Activated CD4-positive, alpha-beta T cell treated with anti-CD3 and anti-CD28 coated beads for 36 hours (primary cell): ENCODE measurements at places on chromosomes 12 and 14. TPM values are rescaled to one million over a fixed set of nuclear protein-coding genes. Genes with fewer than 3 reads are reported as not detected.
A peak's percentile ranks its signal among the peaks of the same experiment; 100 is the strongest.

- DNase-seq: no peak
These were observed 141.5 kb downstream of the KIF21A start for GRCh38 chr12:39301422-39301821.

- no peak for DNase-seq
These were observed 185.7 kb downstream of the KICS2 start for GRCh38 chr12:64036414-64036813.

DNA sequence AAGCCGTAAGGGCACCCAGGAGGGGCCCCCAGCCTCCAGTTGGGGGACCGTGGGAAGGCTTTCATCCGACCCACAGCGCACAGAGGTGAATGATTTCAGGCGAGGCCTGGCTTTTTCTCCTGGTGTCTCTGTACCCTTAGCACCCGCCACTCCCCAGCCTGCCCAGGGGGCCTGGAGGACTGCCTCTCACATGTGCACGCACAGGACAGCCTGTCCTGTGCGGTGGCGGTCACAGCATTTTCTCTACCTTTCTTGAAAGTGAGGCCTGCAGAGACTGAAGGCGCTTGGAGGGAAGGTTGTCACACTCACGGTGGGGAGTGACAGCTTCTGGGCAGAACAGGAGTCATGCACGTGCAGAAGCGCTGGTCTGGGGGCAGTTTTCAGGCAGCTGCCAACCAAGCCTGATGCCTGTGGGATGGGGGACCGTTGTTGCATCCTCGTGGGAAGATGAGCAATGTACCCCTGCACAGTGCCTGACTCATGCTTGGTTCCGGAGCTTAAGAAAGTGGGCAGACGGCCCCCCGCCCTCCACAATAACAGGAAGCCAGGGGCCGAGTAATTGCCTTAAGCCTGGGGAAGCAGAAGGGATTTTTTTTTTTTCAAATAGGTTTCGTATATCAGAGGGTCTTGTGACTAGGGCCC lies 148.1 kb downstream of the TSPAN9 start:
- DNase-seq: no peak

DNA sequence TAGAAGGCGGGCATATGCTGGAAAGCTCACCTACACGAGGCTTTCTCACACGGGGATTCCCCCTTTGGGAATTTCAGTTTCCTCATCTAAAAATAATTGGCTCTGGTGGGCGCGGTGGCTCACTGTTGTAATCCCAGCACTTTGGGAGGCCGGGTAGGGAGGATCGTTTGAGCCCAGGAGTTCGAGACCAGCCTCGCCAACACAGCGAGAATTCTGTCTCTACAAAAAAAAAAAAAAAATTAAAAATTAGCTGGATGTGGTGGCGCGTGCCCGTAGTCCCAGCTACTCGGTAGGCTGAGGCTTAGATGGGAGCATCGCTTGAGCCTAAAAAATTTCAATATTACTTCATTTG lies 400 bp upstream of the NDUFA12 start:
- DNase-seq: no peak

- DNase-seq: peak; percentile 53
These were observed 37.4 kb downstream of the PHLDA1 start for GRCh38 chr12:75994069-75994740.

- DNase-seq: no peak
These were observed 185.6 kb upstream of the NAV3 start for GRCh38 chr12:77644915-77645605.

TIMM9 gene
- total RNA-seq: 109 TPM

STAC3 gene
- total RNA-seq: 2.8 TPM

ERP27 gene
- total RNA-seq: 2.0 TPM

ISCA2 gene
- total RNA-seq: 35.9 TPM

DDX24 gene
- 390 TPM for total RNA-seq
